ENCODE measurements at places on chromosomes 4 and X.

GRCh38 chr4:31947101-31947500 lies 1226.9 kb downstream of the PCDH7 start:
- DNase-seq: no peak

DNA sequence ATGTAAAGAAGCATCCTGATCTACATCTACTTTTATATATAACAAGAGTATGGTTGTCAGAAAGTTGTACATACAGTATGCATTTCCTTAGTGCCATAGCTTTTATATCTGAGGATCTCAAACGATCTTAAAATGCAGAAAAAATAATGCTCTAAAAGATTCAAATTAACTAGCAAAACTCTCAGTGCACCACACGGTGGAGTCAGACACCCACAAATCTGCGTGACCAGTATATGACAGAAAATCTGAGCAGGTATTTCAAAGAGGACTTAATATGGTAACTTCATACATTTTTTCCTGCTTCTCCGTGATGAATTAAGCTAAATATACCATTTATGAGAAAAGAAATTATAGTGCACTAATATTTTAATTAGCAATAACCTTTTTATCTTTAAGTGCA lies 803.0 kb downstream of the DMD start:
- no peak for DNase-seq

DNA sequence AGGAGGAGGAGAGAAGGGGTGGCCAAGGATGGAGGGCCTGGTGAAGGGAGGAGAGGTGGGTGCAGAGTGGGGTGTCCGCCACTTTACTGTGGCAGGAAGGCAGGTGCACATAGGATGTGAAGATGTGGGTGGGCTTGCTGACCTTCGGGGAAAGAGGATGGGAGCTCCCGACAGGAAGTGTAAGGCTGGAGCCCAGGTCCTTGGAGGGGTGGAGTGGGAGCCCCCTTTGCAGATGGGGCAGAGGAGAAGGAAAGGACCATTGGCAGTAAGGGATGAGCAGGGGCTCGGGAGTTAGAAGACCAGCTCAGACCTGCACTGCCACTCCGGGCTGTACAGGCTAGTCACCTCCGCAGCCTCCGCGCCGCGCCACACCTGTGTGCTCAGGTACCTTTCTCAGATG lies 89.5 kb downstream of the EVC start:
- DNase-seq: no peak

- no peak for DNase-seq
Observed at GRCh38 chr4:147791341-147791740, 59.5 kb downstream of the ARHGAP10 start.

GRCh38 chr4:154082760-154083535 lies 294.1 kb upstream of the SFRP2 start:
- no peak for DNase-seq
